ENCODE measurements at places on chromosomes 3 and 15. TPM values are rescaled to one million over a fixed set of nuclear protein-coding genes. Genes with fewer than 3 reads are reported as not detected.
A peak's percentile ranks its signal among the peaks of the same experiment; 100 is the strongest.

The ZNF860 gene
- not detected for total RNA-seq

DNA sequence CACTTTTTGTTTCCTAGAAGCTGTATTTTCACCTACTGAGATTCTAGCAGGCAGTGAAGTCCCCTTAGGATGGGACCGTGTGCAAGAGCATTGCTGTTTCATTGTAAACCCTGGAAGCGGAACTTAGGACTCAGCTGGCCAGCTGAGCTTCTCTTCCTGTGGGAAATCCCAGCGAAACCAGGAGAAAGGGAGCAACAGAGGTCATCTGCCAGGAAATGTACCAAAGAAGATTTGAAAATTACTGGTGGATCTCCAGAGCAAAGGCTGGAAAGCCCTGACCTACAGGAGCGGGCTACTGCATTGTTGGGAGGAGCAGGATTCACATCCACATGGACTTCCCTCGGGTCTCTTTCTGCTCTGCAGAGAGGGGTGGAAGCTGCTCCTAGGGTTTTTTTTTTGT is 7.6 kb upstream of the ADPRH start:
- peak overlapping the region; percentile 33 for H3K27ac ChIP-seq
- DNase-seq, result no peak
- H3K4me1 ChIP-seq, result no peaks in the 10 kb centered on the region

The TCF12 gene
- total RNA-seq, result 40.0 TPM

DNA sequence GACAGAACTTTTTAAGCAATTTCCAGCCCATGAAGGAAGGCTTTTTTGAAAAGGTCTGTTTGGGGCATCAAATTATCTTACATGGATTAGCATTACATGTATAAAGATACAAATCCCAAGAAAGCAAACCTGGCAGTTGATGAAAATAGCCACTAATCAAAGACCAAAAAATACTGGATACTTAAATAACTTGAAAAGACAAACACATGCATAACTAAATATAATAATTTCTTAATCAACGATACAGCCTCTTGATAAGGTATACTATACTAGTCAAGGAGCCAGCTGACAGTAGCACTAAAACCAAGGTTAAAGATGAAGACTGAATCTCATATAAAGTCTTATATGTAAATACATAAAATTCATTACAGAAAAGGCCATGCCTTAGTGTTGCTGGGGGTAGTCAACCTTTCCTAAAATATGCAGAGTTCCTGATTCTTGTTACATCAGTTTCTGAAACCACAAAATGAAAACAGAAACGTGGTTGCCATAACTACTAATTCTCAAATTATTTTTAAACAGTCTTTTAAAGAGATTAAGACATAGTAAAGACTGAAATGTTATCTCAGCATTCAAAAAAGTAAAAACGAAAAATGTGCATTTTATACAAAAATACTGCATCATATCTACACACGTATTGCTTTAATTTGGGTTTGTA is 2.0 kb downstream of the ANKRD28 start:
- no peaks in the 10 kb centered on the region for H3K4me1 ChIP-seq
- H3K36me3 ChIP-seq, result no peaks in the 10 kb centered on the region
- H3K27me3 ChIP-seq, result no peaks in the 10 kb centered on the region
- H3K27ac ChIP-seq, result no peak overlapping the region
- no peak for DNase-seq

DNA sequence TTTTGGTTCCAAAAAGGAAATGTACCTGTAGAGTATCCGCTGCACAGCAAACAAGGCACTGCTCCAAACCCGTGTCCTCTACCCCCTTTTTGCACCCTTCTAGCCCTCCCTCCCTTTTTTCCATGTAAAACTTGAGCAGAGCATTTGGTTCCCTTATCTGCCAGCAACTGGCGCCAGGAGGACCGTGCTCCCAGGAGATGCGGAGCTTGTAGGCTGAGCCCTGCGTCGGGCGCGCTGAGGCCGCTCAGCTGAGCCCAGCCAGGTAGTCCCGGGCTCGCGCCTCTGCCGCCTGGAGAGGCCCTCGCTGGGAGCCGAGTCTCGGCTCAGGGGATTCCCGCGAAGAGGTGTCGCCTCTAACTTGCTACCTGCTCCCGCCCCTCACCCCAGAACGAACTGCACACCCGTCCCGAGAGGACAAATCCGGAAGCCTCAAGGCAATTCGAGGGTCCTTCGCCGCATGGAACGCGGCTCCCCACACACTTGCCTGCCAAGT is 575 bp downstream of the TRPM7 start:
- H3K36me3 ChIP-seq, result no peaks in the 10 kb centered on the region
- peak overlapping the region; percentile 95 for H3K4me3 ChIP-seq
- no peaks in the 10 kb centered on the region for H3K4me1 ChIP-seq
- peak; percentile 66 for DNase-seq
- H3K27me3 ChIP-seq, result no peaks in the 10 kb centered on the region
- peak overlapping the region; percentile 98 for H3K27ac ChIP-seq

- no peak overlapping the region for H3K27ac ChIP-seq
- DNase-seq, result no peak
- H3K4me1 ChIP-seq, result peaks cover 5% of the 10 kb centered on the region
Observed at GRCh38 chr3:178189854-178190253, 346.4 kb upstream of the KCNMB2 start.

The SH2D7 gene
- not detected for total RNA-seq

DNA sequence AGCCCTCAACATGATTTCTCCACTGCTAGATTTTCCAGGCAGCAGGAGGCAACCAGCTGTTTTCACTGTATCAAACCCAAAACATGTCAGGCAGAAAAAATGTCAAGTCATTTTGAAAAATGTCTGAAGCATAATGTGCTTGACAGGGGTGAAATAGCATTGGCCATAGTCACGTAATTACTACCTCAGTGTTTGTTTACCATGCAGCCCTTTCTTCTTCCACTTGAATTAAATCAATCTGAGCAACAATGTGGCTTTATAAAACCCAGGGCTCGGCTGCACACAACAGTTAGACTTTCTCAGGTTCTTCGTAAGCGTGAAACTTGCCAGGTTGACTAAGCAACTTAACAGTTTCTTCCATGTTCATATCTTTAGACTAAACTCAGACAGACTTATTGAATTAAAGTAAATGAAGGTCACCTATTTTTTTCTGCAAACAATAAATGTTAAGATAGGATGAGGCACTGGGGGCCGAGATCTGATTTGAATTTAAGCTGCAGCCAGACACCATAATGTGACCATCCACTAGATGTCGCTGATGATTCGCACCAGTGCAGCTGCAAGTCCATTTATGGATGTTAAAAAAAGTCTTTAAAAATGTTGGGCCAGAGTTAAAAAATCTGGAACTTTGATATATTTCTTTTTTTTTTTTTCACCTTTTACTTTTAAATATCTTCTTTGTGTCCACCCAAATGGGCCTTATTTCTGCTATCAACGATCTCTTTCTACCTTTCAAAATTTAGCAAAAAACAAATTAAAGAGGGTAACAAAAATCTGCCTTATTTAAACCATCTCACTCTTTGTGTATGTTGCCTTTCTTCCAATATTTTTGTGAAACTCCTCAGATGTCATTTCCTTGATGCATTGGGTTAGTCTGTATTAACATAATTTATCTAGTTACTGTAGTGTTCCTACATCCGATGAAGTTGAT is 305.9 kb downstream of the CACNA2D3 start:
- H3K27me3 ChIP-seq, result no peaks in the 10 kb centered on the region
- H3K4me3 ChIP-seq, result no peak overlapping the region
- H3K4me1 ChIP-seq, result no peaks in the 10 kb centered on the region
- no peaks in the 10 kb centered on the region for H3K36me3 ChIP-seq
- no peak overlapping the region for H3K27ac ChIP-seq

The C2CD4B gene
- 5.9 TPM for total RNA-seq

GRCh38 chr15:31230630-31231485 is 95.8 kb upstream of the KLF13 start:
- no peak for DNase-seq
- no peak overlapping the region for H3K4me3 ChIP-seq
- no peaks in the 10 kb centered on the region for H3K36me3 ChIP-seq
- peaks cover 15% of the 10 kb centered on the region for H3K4me1 ChIP-seq
- H3K27ac ChIP-seq, result no peak overlapping the region
- H3K27me3 ChIP-seq, result no peaks in the 10 kb centered on the region

DNA sequence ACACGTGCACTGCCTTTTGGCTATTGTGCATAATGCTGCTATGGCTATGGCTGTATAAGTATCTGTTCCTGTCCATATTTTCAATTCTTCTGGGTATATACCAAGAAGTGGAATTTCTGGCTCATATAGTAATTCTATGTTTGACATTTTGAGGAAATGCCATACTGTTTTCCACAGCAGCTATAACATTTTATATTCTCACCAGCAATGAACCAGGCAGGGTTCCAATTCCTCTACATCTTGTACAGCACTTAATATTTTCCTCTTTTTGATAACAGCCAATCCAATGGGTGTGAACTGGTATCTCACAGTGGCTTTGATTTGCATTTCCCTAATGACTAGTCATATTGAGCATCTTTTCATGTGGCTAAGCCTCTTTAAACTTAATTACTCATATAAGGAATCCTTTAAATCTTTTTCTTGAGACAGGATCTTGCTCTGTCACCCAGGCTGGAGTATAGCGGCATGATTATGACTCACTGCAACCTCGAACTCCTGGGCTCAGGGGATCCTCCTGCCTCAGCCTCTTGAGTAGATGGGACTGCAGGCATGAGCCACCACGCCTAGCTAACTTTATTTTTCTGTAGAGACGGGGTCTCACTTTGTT is 38.1 kb upstream of the IGDCC4 start:
- peaks cover 70% of the 10 kb centered on the region for H3K36me3 ChIP-seq
- H3K27me3 ChIP-seq, result no peaks in the 10 kb centered on the region
- no peak overlapping the region for H3K27ac ChIP-seq

All from right atrium auricular region (tissue), 2 donors.